ENCODE measurements at places on chromosomes 12 and 14. TPM values are rescaled to one million over a fixed set of nuclear protein-coding genes. Genes with fewer than 3 reads are reported as not detected.

Gene P2RX2
- total RNA-seq: not detected

GRCh38 chr12:24352363-24352762 is 402.9 kb upstream of the SOX5 start:
- no peak for DNase-seq

DNA sequence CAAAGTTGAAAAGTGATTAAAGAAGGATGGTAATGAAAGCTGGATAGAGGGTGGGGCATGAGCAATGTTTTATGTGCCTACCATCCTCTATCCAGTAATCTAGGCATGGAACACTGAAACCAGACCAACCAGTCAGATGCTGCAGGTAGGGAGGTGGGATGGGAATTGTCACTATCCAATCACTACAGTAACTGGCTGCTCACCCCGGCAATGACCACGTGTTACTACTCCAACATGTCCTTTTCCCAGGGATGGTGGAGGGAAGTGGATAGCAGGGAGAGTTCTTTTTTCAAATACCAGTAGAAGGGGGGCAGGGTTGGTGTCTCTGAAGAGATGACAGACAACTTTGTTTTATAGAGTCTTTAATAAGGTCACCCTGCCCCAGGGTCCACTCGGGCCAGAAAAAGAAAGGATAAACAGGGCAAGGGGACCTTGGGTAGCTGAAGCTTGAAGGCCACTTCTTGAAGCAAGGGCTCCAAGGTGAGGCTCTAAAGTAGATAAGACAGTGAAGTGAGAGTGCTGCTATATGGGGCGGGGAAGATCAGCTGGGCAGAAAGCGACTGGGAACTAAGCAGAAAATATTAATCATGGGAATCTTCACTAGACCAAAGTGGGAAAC is 14.7 kb upstream of the CDH24 start:
- DNase-seq: peak; percentile 43

Gene POLE2
- total RNA-seq: 17.4 TPM

Gene MORN3
- 0.25 TPM for total RNA-seq

Gene P2RX7
- total RNA-seq: 2.8 TPM

- DNase-seq: peak; percentile 34
These were observed 4.1 kb downstream of the C12orf75 start for GRCh38 chr12:105334582-105334981.

DNA sequence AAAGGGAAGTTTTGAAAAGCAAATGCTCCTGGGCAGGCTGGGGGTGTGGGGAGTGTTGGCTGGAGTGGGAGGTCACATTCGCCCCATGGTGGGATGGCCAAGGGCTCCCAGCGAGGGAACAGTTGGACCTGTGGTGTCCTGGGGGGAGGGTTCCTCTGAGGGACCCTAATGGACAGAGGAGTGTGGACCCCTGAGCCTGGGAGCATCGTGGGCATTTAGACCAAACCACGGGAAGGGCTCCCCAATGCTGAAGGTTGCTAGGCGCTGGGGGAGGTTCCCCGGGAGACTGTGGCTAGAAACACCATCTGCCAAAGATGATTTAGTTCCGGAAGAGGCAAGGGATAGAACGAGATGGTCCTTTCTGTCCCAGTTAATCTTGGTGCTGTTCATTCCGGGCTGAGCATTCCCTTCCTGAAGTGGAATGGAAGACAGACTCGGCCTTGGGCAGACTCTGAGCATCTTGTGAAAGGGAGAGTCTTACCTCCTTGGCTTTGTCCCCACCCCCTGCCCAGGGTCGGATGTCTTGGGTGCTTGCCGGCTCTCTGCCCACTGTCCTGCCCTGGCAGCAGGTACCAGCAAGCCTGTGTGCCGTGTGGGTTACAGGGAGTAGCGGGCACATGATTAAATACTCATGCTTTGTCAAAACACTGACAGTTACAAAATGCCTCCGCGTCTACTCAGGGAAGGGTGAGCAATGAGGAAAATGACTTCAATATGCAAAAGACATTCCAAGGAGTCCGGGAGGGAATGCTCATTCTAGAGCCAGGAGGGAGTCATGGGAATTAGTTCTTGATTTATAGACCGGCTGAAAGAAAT is 215.9 kb downstream of the CACNA1C start:
- DNase-seq: peak; percentile 91

GRCh38 chr14:56059054-56059453 is 59.2 kb upstream of the PELI2 start:
- DNase-seq: no peak

GRCh38 chr14:99425272-99425681 is 55.4 kb downstream of the SETD3 start:
- no peak for DNase-seq

Gene CHD8
- 55.9 TPM for total RNA-seq

GRCh38 chr14:57816568-57817284 is 49.2 kb downstream of the SLC35F4 start:
- peak; percentile 22 for DNase-seq

GRCh38 chr12:87772401-87772800 is 256.8 kb downstream of the C12orf50 start:
- DNase-seq: no peak

Gene LMO3
- not detected for total RNA-seq

DNA sequence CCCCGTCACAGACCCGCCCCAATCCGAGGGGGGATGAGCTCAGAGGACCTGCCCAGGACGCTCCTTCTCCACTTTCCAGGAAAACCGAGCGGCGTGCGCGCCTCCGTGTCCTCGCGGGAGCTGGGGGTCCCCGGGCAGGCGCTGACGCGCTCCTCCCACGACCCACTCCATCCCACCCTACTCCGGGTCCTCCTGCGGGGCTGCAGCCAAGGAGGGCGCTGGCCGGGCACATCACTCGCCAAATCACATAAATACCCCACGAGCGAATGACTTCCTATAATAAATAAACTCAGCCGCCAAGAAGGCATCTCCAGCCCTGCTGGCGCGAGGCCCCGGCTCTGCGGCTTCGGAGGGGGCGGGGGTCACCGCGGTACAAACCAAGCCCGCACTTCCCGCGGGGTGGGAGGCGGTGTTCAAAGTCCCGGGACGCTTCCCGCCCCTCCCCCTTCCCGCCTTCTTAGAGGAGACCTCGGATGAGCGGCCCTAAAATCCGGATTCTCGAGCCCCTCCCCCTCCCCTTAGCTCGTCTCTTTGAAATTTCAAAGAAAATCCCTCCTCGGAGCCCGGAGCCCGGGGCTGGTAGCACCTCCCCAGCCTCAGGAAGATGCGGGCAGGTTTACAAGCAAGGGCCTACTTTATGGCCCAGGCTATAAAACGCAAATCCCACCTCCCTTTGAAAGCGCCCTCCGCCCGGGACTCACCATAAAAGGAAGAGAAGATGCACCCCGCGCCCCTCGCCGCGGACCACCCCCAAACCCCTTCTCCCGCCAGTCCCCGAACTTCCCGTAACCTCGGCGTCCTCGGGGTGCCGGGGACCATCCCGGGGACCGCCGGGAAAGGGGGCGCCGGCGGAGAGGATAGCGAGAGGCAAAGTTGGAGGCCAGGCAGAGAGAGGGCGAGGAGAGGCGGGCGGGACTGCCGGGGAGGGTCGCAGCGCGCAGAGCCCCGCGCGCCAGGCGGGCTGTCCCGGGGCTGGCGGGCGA is 712 bp upstream of the FZD10 start:
- no peak for DNase-seq

- DNase-seq: no peak
These were observed 32.1 kb upstream of the SGPP1 start for GRCh38 chr14:63760014-63760413.

- DNase-seq: no peak
These were observed 1526.6 kb upstream of the FLRT2 start for GRCh38 chr14:84003346-84003745.

Gene ENDOU
- total RNA-seq: not detected

Gene EIF2S3B
- 0.64 TPM for total RNA-seq

DNA sequence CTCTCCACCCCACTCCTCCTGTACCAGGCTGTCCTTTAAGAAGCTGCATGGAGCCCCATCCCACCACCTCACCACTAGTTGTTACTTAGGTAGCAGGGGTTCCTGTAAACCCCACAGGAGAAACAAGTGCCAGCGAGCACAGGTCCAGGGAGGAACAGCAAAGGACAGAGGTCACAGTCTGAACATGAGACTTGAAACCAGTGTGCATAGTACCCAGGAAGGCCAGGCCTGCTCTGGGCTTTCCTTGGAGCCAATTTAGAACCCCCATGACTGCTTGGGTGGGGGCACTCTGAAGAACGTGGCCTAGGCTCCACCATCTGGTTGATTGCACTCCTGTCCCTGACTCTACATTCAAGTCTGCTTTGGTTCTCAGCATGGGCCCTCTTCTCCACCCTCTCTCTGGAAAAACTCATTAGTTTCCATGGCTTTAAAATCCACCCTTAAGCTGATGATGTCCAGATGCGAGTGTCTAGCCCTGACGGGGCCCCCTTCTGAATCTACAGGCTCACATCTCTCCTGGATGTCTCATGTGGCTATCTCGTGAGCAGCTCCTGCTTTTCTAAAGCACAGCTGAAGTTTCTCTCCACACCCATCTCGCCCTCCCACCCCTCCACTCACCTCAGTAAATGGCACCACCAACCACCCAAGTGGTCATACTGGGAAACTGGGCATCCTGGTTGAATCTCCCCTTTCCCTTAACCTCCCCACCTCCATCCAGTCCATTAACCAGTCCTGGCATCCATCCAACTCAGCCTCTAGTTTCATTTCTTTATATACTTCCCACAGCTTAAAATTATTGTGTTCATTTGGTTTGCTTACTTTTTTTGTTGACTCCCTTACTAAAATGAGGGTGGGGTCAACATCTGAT is 8.4 kb downstream of the KRT3 start:
- DNase-seq: no peak

- DNase-seq: peak; percentile 100
These were observed 132.8 kb upstream of the HIF1A start for GRCh38 chr14:61562321-61563161.

DNA sequence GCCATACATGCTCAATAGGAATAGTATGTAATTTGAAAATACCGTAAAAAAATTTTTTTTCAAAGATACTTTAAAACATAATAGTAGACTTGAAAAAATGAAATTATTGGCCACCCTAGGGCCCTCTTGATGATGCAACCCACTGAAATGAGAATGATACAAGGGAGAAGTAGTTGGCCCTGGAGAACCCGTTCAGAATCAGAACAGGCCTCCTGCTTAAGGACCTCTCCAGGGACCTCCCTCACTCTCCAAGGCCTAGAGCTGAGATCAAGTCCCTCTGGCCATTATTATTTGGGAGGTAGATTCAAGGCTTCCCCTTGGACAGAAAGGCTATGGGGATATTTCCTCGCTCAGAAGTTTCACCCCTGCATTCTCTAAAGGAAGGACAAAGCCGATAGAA is 11.9 kb downstream of the LALBA start:
- no peak for DNase-seq

GRCh38 chr14:26594148-26594547 is 3.7 kb downstream of the NOVA1 start:
- no peak for DNase-seq

- DNase-seq: no peak
These were observed 320 bp upstream of the PRPF39 start for GRCh38 chr14:45083617-45083975.

GRCh38 chr12:93387780-93388179 is 10.1 kb downstream of the NUDT4 start:
- peak; percentile 73 for DNase-seq

Gene ALDH2
- 20.5 TPM for total RNA-seq

DNA sequence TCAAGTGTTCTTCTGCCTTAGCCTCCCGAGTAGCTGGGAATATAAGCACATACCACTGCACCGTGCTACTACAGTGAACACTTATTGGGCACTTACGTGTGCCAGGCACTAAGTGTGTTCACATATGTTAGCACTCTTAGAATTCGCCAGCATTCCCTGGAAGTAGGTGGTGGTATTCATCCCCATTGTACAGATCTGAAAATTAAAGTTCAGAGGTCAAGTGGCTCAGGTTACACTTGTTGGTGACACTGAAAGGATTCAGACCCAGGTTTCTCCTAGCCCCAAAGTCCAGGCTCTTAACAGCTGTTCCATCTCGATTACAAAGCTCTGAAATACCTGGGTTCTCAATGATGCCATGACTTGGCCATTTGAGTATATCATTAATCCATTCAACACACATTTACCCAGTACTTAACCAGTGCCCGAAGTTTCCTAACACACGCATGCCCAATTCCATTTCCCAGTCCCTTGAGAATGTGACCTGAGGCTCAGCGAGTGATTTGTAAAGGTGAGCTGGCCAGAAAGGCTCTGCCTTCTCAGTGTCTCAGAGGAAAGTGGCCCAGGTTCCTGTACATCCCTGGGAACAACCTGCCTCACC is 4.8 kb downstream of the MVK start:
- no peak for DNase-seq

Gene SYCP3
- not detected for total RNA-seq

- DNase-seq: no peak
These were observed 39.0 kb downstream of the PAX9 start for GRCh38 chr14:36700651-36701050.

Gene OASL
- total RNA-seq: 110 TPM

- no peak for DNase-seq
These were observed 15.6 kb downstream of the ZFHX2 start for GRCh38 chr14:23535943-23536342.

DNA sequence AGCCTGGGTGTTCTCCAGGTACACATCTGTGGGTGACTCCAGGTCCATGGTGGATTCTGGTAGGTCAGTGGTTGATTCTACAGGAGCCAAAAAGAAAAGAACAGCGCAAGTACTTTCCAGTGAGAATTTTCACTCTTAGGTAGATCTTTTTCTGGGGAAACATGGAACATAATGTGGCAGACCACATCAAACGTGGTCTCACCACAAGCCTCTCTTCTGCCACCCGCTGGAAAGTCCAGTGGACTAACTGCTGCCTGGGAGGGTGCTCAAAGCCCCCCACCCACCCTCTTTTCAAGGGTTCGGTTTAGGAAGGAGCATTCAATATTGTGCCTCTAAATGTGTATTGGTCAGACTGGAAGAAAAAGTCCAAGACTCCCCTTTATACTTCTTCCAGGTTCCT is 36.1 kb upstream of the PRB2 start:
- DNase-seq: no peak

DNA sequence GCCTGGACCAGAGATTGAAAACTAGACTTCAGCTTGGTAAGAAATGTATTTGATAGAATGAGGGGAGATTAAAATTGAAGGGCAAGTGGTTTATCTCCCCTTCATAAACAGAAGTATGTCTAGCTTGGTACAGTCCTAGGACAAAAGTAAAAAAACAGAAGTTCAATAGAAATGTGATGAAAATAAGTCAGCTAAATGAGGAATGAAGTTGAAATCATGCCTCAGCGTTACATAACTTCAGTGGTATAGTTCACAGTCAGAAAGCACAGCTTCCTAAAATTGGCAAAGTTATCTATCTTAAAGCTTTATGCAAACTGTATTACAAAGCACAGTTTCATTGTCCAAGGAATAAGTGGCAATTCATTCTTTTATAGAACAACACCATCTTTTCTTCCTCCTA is 90.2 kb upstream of the SYT10 start:
- DNase-seq: no peak

- no peak for DNase-seq
These were observed 5.9 kb downstream of the DDX55 start for GRCh38 chr12:123607756-123608155.

All from M059J (cell line).